ENCODE measurements at places on chromosomes 13 and 19.

DNA sequence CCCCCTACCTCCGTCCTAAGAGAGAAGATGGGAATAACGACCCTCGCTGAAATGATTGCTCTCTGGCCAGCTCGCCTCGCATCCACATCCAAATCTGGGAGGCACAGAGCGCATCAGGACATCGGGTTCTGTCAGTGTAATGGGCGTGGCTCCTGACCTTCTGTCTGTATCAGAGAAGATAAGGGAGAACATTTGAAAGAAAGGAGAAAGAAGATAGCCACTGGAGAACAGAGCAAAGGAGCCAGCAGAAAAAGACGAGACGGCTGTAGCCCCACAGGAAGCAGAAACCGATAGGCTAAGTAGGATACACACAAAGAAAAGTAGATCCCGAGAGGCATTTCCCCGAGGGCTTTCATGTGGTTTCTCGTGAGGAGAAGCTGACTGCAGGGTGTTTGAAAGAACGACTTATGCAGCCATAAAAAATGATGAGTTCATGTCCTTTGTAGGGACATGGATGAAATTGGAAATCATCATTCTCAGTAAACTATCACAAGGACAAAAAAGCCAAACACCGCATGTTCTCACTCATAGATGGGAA lies 14.0 kb upstream of the GJB2 start:
- no peak for DNase-seq

GRCh38 chr13:86900906-86901305 lies 770.3 kb upstream of the SLITRK5 start:
- no peak for DNase-seq

- DNase-seq, result no peak
These were observed 4.7 kb upstream of the MYBPC2 start for GRCh38 chr19:50427997-50428425.

GRCh38 chr13:113645329-113645728 lies 12.7 kb downstream of the ATP4B start:
- DNase-seq, result no peak

DNA sequence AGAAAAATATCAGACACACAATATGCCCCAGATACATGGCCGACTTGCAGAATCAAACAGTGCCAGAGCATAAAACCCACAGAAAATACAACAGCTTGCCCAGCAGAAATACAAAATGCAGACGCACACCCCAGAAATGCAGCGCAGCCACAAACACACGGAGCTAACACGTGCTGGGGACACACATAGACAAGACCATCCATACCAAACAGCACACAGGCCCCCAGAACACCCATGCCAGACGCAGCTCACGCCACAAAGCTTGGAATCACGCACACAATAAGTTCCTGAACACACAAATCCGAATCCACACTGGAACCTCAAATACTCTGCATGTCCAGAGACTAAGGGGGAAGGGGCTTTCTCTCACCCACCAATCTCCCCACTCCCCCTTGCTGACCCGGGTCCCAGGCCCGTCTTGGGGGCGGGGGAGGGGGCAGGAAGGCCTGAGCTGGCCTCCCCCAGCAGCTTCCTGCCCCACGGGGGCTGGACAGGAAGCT lies 17.2 kb downstream of the CCDC97 start:
- no peak for DNase-seq

DNA sequence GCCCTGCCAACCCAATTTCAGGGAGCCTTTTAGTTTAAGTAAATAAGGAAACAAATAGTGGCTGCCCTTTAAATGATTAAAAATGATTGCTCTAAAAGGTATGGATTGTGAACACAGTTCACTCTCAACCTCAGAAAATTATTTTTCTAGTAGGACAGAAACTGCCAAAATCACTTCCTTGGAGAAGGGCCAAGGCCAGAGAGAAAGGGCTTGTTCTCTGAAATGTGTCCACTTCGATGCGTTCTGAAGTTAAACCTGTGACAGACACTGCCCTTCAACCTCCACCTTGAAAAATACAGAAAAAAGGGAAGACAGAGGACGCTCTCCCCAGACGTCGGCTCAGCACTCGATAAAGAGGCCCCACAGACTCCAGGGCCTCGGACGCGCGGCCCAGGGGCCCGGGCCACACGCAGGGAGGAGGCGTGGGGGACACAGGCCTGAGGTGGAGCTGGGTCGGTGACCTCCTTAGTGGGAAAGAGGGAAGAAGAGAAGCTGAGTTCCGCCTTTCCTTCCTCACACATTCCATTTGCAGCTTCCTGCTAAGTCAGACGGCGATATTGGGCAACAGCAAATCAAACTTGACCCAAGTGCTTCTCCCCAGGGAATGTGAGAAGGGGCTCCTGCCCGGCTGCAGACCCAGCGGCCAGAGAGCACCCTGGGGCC lies 63.6 kb downstream of the RASA3 start:
- no peak for DNase-seq
